ENCODE measurements at places on chromosomes 12 and 14.
A peak's percentile ranks its signal among the peaks of the same experiment; 100 is the strongest.

GRCh38 chr12:47079981-47080724, 394 bp upstream of the AMIGO2 start:
- DNase-seq: peak; percentile 38

GRCh38 chr14:29075761-29076160, 309.2 kb downstream of the FOXG1 start:
- DNase-seq: no peak

- peak; percentile 69 for DNase-seq
These were observed 49.4 kb downstream of the BICD1 start for GRCh38 chr12:32155961-32156529.

GRCh38 chr12:33634544-33634943, 194.9 kb upstream of the SYT10 start:
- DNase-seq: no peak

GRCh38 chr14:31261859-31262731, 54.5 kb upstream of the HECTD1 start:
- no peak for DNase-seq

- no peak for DNase-seq
These were observed 1.4 kb downstream of the KRT2 start for GRCh38 chr12:52650520-52651081.

- DNase-seq: no peak
These were observed 75.6 kb upstream of the HECTD1 start for GRCh38 chr14:31283153-31283552.

DNA sequence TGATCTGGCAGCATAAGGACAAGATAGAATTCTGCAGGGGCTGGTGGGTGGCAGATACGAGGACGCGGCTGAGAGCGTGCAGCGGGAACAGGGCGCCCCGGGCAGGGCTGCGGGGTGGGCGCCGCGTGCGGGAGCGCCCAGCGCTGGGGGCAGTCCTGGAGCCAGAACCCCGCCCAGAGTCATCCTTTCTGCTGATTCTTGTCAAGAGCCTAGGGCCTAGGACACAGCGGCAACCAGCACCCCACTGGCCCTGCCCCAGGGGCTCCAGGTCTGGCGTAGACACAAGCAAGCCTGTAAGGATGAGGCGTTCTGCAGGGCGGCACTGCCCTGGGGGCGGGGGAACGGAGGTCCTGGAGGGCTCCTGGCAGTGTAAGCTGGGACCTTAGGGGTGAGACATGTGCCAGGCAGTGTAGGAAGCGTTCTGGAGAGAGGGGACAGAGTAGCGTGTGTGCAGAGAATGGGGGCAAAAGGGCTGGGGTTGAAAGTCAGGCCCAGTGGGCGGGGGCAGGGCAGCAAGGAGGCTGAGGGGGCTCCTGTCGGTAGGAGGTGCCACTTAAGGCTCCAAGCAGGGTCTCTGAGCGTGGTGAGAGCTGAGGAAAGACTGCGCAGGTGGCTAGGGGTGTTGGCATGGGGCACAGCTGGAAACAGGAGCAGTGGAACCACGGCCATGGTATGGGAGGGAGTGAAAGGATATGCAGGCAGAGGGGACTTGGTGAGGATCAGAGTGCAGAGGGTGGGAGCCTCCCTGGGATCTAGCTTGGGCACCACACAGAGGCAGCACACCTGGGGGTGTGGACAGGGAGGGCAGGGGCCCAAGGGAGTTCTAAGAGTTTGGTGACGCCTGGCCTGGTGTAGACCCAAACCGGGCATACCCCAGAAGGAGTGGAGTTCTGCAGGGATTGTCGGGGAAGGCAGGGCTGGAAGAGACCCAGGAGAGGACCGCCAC, 845 bp upstream of the AHNAK2 start:
- DNase-seq: no peak

DNA sequence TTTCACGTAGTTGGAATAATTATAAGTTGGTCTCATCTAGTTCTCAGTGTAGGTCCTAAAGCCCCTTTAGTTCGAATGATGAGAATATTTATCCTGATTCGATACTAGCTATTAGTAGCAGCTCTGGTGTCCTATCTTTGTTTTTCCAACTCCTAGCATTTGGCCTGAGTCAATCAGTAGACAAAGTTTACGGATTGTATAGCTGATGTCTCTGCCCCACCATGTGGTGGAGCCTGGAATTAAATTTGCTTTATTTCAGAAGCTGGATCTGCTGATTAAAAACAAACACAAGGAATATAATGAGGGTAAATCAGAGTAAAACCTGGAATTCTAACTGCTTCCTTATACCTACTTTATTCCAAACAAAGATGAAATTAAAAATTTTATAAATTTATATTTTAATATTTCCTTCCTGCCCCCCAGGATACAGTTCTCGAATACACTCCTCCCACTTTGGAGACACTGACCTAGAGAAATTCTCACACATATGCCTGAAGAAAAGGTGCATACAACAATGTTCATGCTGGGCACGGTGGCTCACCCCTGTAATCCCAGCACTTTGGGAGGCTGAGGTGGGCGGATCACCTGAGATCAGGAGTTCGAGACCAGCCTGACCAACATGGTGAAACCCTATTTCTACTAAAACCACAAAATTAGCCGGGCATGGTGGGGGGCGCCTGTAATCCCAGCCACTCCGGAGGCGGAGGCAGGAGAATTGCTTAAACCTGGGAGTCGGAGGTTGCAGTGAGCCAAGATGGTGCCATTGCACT, 7.6 kb upstream of the BRMS1L start:
- peak; percentile 72 for DNase-seq

DNA sequence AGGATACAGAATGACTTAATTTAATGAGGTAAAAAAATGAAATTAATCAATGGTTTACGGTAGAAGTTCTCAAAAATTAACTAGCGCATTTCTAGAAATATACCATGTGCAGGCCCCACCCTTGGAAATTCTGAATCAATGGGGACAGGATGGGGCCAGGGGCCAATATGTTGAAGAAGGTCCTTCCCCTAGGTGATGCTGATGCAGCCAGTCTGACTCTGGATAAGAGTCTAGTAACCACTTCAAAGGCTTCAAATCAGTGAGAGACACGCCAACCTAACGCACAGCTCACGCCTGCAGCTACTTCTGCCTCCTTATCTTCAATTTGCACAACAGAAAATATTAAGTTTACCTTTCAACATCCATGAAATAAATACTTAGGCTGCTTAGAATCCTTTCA, 14.9 kb downstream of the GIT2 start:
- no peak for DNase-seq

- DNase-seq: no peak
These were observed 70.5 kb upstream of the ANO4 start for GRCh38 chr12:100724071-100724470.

GRCh38 chr14:94144765-94145164, 15.4 kb upstream of the IFI27L2 start:
- no peak for DNase-seq

DNA sequence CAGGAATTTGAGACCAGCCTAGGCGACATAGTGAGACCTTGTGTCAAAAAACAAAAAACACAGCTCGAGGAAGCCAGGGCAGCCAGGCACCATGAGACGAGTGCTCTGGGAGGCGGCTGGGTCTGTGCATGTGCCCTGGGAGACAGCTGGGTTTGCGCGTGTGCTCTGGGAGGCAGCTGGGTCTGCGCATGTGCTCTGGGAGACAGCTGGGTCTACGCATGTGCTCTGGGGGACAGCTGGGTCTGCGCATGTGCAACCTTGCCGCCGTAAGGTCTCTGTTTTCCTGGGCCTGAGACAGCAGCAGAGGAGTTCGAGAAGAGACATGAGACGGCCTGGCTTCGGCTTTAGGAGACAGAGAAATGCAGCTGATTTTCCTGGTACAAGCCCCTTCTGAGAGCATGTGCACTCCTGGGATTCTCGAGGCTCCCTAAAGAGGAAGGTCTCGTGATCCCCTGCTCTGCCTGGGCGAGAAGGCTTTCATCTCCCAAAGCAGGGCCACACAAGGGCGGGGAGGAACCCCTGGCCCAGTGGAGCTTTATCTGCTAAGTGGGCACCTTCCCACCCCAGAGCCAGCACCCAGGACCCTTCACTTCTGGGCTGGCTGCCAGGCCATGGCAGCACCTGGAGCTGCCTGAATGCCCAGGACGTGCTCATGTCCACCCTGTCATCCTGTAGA, 3.5 kb upstream of the BDKRB1 start:
- no peak for DNase-seq

- no peak for DNase-seq
These were observed 2.0 kb downstream of the YBX3 start for GRCh38 chr12:10720974-10721650.

DNA sequence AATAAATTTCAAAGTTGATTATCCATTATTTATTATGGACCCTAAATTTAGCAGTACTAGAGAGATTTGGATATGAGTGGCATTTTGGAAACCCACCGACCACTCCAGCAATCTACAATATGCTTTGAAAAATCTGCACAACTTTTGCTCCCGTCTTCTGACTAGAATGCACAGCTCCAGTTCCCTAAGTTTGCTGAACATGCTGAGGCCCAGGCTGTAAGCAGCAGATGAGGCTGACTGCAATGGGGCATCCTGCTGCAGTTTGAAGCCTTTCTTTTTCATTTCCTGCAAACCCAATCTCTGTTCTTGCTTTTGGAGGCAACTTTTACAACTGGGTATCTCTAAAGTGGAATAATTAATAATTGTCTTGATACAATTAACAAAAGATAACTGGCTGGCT, 405.8 kb downstream of the ATP23 start:
- no peak for DNase-seq

DNA sequence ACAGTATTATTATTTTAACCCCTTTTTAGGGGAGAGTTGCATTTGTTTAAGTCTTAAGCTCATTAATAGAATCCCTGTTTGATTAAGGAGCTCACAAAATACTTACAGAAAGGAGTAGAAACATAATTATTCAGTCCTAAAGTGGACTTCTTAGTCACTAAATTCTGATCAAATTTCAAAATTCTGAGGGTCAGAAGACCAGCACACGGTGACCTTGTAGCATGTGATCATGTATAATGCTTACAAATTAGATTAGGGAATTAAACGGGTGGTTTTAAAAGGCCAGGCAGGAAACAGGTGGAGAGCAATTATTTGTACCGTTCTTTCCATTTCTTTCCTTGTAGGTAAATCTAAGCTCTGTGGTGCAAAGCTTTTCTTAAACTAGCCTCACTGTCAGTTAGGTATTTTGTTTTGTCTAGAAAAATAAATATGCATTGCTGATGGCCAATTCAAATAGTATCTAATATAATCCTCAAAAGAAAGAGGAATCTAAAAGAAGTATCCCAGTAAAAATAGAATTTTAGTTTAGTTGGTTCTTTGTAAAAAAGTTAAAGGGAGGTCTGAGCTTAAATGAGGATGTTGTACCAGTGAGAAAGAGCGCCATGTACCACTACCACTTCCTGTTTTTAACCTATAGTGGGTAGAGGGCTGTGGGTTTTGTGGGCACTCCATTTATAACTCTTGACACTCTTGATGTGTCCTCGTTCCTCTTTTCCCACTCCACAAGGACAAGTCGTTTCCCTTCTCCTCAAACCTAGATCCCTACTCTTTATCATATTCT, 51.1 kb downstream of the SLC38A1 start:
- DNase-seq: no peak

- DNase-seq: no peak
These were observed 655.7 kb downstream of the NOVA1 start for GRCh38 chr14:25942090-25942489.

DNA sequence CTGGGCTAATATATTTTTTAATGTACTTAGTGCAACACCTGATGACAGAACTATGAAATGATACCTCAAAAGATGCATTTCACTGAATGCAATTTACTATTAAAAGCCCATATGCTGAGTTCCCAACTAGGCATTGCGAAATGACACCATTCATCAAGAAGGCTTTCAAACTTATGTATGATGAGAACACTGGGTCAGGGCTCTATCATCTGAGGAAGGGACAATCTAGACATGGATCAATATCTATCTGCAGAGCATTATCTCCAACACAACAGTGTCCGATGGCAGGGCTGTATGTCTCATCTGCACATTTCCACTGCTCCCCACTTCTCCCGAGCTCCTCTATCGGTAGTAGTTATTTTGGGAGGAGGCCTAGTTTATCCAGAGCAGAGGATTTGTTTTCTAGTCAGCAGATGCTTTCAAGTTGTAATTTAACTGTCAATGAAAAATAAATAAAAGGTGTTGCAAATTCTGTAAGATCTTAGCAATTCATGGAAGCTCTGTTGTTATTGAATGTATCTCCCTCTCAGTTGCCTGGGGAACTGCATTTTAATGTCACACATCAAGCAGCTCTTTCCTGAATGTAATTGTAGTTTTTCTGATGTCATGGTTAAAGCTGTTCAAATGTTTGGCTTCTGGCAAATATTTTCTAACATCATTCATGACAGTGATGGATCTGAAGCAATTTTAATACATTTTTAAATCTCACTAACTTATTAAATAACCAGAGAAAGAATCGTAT, 7.4 kb upstream of the GCH1 start:
- DNase-seq: no peak

DNA sequence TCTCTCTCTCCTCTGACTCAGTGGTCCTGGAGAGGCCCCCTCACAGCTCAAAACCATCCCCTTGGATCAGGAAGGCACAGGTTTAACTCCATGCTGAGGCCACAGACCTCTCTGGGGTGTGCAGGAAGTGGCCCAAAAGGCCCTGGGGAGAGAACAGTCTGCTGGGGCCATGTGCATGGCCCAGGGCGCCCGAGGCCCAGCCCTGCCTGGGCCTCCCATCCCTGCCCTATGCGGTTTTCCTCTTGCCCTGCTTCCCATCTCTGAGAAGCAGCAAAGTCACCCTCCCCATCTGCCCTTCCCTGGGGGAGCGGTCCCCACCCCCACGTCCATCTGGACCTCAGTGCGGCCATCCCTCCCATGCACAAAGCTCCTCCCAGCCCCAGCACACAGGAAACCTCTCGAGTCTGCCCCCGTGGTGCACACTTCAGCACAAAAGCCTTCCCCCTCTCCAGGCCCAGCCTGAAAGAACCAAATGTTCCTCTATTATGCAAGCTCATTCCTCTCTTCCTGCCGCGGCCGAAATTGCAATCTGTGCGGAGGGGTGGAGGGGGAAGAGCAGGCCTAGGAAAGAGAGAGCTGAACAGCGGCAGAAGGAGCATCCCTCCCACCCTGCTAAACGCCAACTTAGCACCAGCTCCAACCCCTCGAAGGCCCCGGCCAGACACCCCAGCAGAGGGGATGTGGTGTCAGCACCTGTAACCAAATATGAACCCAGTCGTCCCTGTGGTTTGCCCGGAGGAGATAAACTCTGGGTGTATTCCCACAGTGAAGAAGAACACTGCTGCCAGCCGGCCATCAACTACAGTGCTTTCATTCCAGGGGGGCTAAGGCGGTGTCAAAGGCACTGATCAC, 108.5 kb downstream of the SCARB1 start:
- peak; percentile 94 for DNase-seq

DNA sequence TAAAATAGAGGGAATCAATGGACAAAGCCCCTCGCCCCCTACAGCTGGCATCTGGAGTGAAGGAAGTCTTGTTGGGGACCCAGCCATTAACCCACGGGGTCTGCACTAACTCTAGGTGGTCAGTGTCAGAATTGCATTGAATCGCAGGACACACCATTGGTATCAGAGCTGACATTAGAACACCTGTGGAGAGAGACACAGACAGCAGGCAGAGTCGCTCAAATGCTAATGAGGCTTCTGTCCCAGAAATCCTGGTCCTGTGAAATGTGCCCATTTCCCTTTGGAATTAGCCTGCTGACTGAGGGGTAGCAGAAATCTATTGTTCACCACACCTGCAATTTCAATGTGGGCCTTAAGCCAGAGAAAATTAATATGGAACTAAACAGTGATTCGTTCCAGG, 33.0 kb downstream of the TMEM132D start:
- DNase-seq: no peak

- DNase-seq: no peak
These were observed 10.6 kb upstream of the KITLG start for GRCh38 chr12:88590851-88591250.
